ENCODE measurements at places on chromosomes 11 and 22.

- no peak for DNase-seq
These were observed 21.4 kb downstream of the CREB3L1 start for GRCh38 chr11:46298699-46299433.

DNA sequence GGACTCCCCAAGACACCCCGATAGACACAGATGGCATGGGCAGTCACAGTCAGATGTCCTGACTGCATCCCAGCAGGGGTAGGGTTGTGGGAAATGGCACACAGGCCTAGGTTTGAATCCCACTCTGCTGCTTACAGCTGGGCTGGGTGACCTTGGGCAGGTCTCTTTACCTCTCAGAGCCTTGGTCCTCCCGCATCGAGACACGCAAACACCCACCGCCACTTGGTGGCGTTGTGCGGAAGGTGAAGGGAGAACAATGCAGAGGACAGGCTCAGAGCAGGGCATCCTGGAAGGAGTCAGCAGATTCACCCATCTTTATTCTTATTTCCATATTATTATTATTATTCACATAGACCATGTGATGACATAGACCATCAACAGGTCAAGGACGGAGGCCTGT is 140.5 kb downstream of the MIAT start:
- DNase-seq, result no peak

DNA sequence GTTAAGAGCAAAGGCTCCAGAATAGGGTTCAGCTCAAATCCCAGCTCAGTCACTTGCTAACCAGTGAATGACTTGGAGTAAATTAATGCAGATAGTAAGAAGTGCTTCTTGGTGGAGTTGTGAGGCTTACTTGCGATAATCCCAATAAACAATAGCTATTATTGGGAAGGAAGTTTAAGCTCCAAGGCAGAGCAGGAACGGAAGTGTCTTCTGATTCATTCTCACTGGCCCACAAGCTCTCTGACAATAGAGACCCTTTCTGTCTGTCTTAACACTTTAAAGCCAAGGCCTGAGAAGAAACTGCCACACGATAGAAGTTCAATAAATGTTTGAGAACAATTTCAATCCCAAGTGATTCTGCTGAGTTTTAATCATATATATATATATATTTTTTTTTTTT is 155.4 kb downstream of the DBX1 start:
- DNase-seq, result no peak

- no peak for DNase-seq
These were observed 168.6 kb upstream of the GRK3 start for GRCh38 chr22:25395915-25396314.

- DNase-seq, result no peak
These were observed 9.1 kb downstream of the NRXN2 start for GRCh38 chr11:64713781-64714363.

DNA sequence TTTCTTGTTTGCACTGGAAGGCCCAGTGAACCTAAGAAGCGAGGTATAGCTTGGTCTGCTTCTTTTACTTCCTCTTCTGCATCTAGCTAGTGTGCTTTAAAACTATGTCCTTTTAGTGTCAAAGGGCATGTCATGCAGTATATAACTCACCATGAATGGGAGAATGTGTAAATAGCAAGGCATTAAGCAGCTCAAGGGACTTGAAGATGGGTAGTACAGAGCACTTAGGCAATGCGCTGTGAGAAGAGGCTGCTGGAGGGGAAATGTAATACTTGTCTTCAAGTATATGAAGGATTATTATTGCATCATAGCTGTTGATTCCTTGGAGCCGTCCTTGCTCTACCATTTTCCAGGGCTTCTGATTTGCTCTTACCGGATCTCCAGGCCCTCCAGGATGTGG is 7.6 kb downstream of the MAML2 start:
- DNase-seq, result no peak

DNA sequence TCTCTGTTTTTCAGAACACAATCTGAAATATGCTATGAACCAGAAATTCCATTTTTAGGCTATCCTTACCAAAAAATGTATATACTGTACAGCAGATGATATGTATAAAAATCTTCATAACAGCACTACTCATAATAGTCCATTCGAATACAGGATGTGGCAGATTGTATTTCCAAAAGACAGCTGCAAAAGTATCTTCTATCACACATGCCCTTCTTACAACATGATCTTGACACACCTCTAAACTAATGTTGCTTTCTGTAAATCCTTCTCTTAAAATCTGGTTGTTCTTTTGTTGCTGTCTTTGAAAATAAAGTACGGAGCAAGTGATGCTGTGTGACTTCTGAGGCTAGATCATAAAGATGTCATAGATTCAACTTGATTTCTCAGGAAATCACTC is 409.9 kb upstream of the LUZP2 start:
- DNase-seq, result no peak

GRCh38 chr11:59040607-59041006 is 45.5 kb upstream of the GLYATL1B start:
- no peak for DNase-seq

DNA sequence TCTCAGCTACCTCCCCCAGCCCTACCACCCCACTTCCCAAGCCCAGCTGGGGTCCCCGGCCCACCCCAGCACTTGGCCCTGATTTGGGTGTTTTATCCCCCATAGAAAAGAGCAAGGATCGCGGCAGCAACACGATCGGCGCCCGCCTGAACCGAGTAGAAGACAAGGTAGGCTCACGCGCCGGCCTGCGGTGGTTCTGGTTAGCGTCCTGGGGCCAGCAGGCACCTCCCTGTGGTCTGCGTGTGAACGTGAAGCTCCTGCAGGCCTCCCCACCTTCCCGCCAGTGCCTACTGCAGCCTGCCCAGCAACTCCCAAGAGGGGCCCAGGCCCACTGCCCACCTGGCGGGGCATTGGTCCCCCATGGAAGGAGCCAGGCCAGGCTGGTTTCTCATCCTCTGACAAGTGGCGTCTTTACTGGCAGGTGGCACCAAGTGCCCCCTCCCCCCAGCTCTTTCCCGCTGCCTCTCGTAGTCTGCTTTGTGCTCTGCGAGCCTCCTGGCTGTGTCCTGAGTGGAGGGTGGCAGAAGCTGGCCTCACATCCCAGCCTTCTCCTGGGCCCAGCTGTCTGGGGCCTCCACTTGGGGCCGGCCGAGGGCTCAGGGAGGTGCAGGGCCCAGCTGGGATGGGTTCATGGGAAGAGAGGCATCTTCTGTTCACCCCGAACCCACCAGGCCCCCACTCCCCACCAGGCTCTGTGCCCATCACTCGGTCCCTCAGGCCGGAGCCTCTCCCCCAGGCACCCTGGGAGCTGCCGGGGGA is 78.3 kb upstream of the KCNQ1OT1 start:
- DNase-seq, result no peak

GRCh38 chr11:36385121-36385970 is 89.3 kb downstream of the PRR5L start:
- no peak for DNase-seq

- no peak for DNase-seq
These were observed 121.8 kb upstream of the SERPIND1 start for GRCh38 chr22:20652130-20652529.

GRCh38 chr22:24763872-24764485 is 10.5 kb downstream of the PIWIL3 start:
- no peak for DNase-seq

DNA sequence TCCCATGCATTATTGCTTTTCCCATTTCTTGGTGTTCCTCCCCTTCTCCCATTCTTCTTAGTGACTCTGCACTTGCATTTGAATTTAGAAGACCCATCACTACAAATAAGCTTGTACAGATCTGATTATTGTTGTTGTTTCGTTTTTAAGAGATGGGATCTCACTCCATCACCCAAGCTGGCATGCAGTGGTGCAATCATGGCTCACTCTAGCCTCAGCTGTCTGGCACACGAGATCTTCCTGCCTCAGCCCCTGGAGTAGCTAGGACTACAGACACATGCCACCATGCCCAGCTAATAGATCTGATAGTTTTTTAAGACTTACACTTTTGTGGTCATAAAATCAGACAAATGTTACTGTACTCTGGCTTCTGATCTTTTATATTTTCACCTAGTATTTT is 252.1 kb downstream of the DDX10 start:
- DNase-seq, result no peak

DNA sequence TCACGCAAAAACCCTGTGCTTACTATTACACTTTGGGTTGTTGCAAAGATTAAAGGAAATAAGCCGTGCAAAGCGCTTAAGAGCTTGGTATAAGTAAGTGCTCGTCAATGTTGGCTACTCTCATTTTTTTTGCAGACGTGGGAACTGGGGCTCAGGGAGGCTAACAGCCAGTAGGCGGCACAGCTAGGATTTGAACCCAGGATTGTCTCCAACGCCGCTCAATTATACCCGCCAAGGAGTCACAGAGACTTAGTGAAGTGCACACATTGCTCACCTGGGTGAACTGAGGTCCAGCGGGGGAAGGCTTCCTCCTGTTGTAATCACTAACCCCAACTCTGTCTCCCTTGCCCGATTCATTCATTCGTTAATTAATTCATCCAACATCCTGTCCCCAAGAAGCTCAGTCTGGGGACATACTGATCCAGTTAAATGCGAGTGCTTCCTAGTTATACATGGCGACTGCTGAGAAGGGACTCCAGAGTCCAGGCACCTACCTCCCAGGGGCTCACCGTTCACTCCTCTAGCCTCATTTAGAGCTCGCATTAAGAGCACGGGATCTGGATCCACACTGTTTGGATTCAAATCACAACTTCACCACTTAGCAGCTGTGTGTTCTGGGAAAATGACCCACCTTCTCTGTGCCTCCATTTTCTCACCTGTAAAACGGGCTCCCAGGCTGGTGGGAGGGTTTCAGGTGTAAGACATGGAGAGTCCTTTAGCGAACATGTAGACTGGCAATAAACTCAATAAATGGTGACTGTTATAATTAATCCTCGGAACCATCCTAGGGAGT is 838 bp upstream of the MTFP1 start:
- DNase-seq, result no peak

GRCh38 chr11:8584511-8584910 is 9.5 kb downstream of the STK33 start:
- DNase-seq, result no peak

- DNase-seq, result no peak
These were observed 19.8 kb upstream of the TMPRSS5 start for GRCh38 chr11:113725913-113726312.

- DNase-seq, result no peak
These were observed 14.6 kb upstream of the CTSC start for GRCh38 chr11:88352139-88352538.

- no peak for DNase-seq
These were observed 19.2 kb upstream of the ASPHD2 start for GRCh38 chr22:26409719-26410335.

- DNase-seq, result no peak
These were observed 24.0 kb downstream of the MIAT start for GRCh38 chr22:26681395-26681821.

DNA sequence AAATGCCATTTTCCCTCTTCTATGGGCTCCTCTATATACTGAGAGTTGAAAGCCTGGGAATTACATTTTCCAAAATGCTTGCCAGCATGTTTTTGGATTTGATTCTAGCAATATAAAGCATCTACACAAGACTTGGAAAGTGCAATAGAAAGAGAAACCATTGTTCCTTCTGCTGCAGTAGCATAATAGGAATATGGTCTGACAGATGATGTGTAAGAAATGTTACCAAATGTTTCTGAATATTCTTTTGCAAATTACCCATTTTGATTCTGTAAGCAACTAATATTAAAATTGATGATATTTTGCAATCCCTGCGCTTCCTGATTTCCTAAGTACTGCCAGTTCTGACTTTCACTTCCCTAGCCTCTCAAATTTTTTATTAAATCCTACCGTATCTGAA is 61.6 kb downstream of the CASP12 start:
- no peak for DNase-seq

- DNase-seq, result no peak
These were observed 271.9 kb downstream of the ST3GAL4 start for GRCh38 chr11:126627421-126627820.

- no peak for DNase-seq
These were observed 87.8 kb downstream of the FEZ1 start for GRCh38 chr11:125408311-125408711.

DNA sequence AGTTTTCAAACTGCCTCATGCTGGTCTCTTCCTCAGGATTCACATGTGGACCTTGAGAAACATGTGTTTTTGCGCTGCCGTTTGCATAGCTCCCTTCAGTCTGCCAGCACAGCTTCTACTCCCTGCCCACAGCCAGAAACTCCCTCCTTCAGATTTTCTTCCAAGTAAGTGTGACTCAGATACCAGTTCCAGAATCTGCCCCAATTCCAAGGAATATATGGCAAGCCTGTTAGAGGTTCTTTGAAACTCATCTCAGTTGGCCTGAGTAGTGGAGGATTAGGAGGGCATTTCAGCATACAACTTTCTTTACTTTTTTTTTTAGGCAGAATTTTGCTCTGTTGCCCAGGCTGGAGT is 67.1 kb downstream of the SNX19 start:
- no peak for DNase-seq

DNA sequence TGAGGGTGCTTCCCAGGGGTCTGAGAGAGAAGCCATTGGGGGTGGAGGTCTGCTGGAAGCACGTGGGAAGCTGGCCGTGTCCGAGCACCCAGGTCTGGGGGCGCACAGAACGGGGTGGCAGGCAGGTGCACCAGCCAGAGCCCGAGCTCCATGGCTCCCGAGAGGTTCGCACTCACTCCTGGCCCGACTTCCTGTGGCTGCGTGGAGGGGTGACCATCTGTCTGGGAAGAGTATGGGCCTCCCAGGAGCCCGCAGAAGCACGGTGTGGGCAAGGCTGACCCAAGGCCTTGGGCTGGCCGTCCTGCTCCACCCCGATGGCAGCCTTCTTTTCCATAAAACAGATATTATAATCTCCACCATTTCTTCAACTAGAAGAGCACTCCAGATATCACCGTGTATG is 256.0 kb upstream of the B3GAT1 start:
- DNase-seq, result no peak

GRCh38 chr11:124971810-124972209 is 17.8 kb downstream of the CCDC15 start:
- no peak for DNase-seq

DNA sequence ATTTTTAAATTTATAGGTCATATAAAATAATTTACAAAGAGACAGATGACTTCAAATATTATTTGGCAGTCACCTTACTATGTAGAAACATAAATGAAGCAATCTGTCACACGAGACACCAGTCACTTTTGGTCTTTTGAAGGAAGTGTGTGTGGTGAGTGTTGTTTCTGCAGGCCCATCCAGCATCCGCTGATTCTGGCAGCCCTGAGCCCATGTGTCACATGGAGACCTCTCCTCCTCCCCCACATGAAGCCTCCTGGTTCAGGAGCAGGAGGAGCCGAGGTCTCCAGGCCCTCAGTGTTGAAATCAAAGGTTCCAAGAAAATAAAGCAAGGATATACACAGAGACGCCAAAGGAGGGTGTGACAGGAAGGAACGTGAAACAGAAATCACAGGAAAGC is 60.1 kb downstream of the ARFGAP3 start:
- DNase-seq, result no peak

DNA sequence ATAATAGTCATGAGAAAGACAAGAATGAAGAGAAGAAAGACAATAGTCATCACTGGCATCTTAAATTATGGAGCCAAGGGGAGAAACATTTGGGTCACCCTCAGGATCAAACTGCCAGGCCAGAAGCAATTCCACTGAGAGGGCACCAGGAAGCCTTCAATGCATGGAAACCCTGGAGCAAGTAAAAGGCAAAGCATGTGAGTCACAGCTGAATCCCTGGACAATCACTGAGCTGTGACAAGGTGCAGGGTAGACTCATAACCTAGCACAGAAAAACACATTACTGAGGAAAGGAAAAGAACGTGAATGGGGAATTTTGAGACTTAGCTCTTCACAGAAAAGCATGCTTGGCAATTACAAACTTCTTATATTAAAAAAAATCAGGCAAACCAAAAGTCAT is 1.6 kb downstream of the KCNJ1 start:
- DNase-seq, result no peak
